AG20443 (cell line): ENCODE measurements at places on chromosomes 2 and 18.
A peak's percentile ranks its signal among the peaks of the same experiment; 100 is the strongest.

- no peak for DNase-seq
These were observed 5.8 kb upstream of the IKZF2 start for GRCh38 chr2:213157242-213157641.

GRCh38 chr2:62596061-62596921 lies 90.3 kb upstream of the TMEM17 start:
- DNase-seq: peak; percentile 75

- no peak for DNase-seq
These were observed 67.2 kb downstream of the VIL1 start for GRCh38 chr2:218485986-218486667.

GRCh38 chr2:42569883-42570282 lies 1.5 kb downstream of the MTA3 start:
- DNase-seq: no peak

DNA sequence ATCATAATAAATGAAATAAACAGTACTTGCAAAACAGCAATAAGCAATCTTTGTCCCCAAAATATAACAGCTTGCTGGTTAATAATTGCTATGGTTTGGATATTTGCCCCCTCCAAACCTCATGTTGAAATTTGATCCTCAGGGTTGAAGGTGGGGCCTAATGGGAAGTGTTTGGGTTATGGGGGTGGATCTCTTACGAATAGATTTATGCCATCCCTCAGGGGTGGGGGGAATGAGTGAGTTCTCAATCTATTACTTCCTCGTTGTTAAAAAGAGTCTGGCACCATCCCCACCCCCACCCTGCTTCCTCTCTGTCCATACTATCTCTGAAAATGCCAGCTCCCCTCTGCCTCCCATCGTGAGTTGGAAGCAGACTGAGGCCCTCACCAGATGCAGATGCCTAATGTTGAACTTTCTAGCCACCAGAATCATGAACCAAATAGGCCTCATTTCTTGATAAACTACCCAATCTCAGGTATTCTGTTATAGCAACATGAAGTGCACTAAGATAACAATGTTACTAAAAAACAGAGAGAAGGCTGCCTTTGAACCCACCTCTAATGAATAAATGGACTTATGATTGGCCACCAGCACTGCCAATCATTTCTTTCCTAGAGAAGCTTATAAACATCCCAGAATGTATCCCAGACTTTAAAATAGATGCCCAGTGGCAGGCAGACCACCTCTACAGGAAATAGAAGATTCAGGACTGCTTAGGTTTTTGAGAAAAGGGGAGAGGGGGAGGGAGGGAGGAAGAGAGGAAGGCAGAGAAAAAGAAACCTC lies 90.1 kb downstream of the ALPK2 start:
- DNase-seq: no peak

- DNase-seq: peak; percentile 43
These were observed 169.2 kb upstream of the GLI2 start for GRCh38 chr2:120566331-120567035.

DNA sequence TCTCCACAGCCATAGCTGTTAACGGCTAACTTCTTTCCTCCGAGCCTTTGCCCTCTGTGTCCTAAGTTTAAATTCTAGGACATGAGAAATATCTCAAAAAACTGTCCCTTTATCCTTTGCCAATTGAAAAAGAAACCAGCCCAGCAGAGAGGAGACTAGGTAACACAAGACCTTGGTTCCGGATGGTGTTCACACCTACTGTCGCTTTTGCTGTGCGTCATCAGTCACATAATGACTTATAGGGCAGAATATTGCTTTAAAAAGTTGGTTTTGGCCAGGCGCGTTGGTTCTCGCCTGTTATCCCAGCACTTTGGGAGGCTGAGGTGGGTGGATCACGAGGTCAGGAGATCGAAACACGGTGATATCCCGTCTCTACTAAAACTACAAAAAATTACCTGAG lies 66.2 kb downstream of the SP3 start:
- DNase-seq: no peak

DNA sequence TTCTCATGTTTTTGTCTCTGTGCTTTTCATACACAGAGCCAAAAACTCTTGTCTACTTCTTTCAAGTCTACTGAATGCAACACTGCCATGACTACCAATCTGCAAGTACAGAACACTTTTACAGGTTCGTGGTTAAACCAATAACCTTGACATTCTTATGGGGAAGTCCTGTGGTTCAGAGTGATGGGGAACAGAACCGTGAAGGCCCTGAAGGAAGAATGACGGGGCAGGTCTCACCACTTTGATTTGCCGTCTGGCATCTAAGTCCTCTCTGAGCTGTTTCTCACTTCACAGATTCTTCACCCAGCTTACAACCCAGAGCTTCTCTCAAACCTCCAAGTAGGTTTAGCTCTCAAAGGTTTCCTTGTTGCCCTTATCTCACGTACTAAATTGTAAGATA lies 117.5 kb upstream of the SNTG2 start:
- no peak for DNase-seq

DNA sequence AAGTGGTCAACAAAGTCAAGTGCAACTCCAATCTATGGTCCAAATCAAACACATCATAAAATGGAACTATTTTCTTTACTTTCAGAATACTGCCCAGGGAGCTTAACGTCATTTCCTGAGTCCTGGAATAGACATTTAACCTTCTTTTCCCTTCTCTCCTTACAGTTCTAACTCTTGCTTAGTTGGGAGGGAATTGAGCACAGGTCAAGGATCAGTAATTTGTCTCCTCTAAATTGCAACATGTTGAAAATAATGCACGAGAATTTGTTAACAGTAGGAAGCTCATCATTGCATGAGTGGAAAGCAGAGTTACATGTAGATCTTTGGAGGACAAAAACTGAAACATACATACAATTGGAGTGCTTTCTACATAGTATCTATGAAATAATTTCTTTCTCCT lies 87.7 kb downstream of the MEP1B start:
- no peak for DNase-seq

GRCh38 chr18:10353791-10354190 lies 100.6 kb upstream of the APCDD1 start:
- DNase-seq: peak; percentile 77

DNA sequence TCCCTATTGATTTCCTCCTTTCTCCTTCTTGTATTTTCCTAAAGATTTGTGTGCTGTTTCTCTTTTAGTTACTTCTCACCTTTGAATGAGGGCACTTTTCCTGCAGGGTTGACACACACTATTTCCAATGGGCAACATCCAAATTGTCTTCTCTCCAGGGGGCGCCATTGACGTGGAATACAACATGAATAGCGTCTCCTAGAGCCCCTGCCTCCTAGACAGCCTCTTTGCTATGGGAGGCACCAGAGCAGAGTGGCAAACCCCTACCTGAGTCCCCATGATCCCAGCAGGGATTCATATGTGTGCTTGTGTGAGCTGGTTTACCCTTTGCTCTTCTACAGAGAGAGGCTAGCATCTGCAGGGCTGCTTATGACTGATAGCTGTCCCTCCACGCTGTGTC lies 61.3 kb upstream of the ITSN2 start:
- peak; percentile 52 for DNase-seq

- DNase-seq: no peak
These were observed 152.2 kb downstream of the DAW1 start for GRCh38 chr2:228023619-228024018.

DNA sequence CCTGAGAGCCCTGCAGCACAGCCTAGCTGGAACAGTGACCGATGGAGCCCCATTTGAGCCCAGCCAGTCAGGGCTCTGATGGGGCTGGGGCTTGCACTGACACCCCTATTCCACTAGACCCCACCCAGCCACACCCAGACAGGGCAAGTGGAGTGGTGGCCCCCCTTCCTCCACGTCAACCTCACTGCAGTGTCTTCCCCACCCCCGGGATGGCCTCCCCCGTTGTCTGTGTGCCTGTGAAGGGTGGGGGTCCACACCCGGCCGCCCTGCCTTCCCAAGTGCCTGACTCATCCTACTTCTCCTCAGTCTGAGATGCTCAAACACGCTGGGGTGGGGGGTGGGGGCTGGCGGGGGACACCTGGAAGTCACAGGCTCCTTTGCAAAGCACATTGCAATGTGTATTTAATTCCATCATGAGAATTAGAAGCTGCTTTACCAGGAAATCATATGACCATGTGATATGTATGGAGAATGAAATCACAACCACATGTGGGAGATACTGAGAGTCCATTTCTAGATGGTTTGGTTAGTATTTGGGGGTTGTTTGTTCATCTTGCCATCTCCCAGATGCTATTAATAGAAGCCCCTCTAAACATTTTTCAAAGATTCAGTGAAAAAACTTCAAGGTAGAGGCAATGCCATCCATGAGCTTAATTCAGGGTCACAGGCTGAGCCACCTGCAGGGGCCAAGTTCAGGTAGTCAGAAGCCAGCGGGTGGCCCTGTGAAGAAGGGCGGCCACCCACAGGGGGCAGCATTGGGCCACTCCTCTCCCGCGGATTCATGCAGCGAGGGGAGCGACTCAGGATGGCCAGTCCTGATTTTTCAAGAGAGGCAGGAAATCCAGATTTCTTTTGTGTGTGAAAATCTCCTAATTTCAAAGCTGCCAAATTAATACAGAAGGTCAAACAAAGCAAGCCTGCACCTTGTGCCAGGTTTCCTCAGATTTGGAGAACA lies 22.7 kb upstream of the GMPPA start:
- DNase-seq: peak; percentile 85

GRCh38 chr2:54514822-54515569 lies 58.9 kb downstream of the SPTBN1 start:
- no peak for DNase-seq

DNA sequence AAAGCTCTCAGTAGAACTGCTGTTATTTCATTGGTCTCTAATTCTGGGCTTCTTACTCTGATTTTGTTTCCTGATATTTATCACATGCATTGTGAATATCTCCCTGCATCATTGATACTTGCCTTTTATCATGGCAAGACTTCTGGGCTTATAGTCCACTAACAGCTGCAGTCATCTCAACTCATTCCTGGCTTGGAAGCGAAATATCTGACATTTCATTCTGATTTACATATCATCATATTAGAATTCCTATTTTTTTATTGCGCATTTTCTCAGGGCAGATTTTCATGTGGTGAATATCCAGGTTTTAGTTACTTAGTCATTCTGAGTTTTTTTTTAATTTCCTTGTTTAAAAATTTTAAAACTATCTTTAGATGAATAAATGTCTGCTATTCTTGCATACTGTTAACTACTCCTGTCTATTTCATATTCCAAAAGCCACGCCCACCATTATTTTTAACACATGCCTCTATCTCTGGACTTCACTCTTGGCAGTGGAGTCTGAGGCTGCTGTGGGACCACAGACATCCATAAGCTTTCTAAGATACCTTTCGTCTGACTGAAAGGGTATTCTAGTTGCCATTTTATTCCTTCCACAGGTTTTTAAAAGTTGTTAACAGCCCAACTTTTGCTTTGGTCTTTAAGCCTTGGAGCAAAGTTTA lies 164.5 kb downstream of the IRS1 start:
- DNase-seq: no peak

DNA sequence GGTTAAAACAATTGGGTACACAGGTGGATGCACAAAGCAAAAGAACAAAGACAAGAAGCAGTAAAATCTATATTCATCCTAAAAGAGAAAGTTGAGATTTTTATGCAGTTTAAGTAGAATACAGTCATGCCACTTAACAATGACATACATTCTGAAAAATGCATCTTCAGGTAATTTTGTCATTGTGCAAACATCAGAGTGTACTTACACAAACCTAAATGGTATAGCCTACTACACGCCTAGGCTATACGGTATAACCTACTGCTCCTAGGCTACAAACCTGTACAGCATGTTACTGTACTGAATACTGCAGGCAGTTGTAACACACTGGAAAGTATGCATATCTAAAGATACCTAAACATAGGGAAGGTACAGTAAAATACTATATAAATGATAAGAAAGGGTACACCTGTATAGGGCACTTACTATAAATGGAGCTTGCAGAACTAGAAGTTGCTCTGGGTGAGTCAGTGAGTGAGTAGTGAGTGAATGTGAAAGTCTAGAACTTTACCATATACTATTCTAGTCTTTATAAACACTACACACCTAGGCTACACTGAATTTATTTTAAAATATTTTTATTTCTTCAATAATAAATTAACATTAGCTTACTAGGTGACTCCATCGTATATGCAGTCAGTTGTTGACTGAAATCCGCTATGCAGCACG lies 132.9 kb downstream of the BARD1 start:
- DNase-seq: no peak

GRCh38 chr2:135663148-135663700 lies 78.4 kb upstream of the UBXN4 start:
- no peak for DNase-seq

GRCh38 chr18:74040459-74041332 lies 106.9 kb downstream of the FBXO15 start:
- DNase-seq: peak; percentile 36

- no peak for DNase-seq
These were observed 99.8 kb downstream of the SH3BP4 start for GRCh38 chr2:235051436-235052260.

DNA sequence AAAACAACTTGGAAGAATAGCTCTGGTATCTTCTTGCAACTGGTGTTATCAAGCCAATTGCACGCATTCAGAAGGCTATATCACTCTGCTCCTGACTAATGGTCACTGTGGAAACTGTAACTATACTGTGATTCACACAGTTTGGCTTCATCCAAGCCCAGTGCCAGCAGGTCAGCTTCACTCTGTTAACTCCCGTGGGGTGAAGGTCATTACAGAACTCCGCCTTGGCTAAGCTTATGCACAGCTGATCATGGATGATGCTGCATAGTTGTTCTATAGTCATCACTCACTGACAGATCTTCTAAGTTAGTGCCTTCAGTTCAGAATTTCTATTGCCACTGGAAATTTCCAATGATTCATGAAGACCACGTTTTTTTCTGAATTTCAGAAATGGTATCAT lies 497.2 kb upstream of the NETO1 start:
- DNase-seq: peak; percentile 19

DNA sequence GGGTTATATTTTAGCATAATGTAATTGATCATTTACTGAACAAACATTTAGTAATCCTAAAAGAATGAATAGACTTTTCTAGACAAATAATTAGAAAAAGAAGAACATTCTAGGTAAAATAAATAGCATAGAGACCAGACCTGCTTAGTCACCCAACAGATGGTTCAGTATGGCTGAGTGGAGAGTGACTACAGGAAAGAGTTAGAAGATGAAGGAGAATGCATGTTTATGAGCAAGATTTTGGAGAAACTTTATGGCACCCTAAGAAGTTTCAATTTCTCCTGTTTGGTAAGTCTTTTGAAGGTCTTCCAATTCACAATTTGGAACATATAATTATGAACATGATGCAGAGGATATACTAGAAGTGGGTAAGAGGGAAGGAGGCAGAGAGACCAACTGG lies 32.9 kb downstream of the FAP start:
- no peak for DNase-seq
